ENCODE measurements at places on chromosomes 1 and 21. TPM values are rescaled to one million over a fixed set of nuclear protein-coding genes. Genes with fewer than 3 reads are reported as not detected.

GRCh38 chr1:162303004-162303344 lies 73.7 kb downstream of the SPATA46 start:
- no peak for DNase-seq

DNA sequence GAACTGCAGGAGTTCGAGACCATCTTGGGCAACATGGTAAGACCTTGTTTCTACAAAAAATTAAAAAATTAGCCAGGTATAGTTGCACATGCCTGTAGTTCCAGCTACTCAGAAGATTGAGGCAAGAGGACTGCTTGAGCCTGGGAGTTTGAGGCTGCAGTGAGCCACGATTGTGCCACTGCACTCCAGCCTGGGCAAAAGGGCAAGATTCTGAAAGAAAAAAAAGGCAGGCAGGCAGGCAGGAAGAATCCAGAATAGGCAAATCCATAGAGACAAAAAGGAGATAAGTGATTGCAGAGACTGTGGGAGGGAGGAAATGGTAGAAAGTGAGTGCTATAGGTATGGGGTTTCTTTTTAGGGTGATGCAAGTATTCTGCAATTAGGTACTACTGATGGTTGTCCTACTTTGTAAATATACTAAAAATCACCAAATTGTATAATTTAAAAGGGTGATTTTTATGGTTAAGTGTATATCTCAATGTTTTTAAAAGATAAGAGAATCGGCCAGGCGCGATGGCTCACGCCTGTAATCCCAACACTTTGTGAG lies 29.4 kb downstream of the ZZZ3 start:
- DNase-seq, result no peak

DNA sequence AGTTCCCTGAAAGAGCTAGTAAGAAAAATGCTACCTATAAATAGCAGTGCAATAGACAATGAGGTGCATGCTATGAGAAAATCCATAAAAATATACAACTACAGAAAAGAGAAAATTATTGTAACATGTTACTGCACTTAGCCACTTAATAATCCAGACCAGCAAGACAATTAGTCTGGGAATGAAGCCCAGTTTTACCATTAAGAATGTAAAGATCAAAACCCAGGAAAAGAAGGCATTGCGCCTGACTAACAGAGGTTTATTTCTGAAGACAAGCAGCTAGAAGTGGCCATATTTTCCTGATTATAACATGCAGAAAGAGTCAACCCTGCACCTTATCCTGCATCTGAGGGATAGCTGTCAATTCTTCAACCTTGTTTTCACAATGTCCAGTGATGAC lies 276.4 kb upstream of the PRMT6 start:
- DNase-seq, result no peak

DNA sequence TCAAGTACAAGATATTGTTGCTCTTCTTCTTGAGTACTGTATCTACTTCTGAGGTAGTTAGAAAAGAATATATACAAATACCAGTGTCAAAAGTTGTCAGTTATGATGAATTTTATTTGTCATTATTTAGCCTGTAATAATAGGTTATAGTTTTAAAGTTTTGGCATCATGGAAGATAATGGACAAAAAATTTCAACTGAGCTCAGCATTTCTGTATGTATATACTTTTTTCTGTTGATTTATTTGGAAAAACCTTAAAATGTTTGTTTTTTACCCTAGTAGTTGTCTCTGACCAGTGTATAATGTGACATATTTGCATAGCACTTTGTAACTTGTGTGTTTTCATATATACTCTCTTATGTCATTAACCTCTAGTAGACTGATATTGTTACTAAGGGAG lies 11.1 kb downstream of the SLC35A3 start:
- DNase-seq, result no peak

DNA sequence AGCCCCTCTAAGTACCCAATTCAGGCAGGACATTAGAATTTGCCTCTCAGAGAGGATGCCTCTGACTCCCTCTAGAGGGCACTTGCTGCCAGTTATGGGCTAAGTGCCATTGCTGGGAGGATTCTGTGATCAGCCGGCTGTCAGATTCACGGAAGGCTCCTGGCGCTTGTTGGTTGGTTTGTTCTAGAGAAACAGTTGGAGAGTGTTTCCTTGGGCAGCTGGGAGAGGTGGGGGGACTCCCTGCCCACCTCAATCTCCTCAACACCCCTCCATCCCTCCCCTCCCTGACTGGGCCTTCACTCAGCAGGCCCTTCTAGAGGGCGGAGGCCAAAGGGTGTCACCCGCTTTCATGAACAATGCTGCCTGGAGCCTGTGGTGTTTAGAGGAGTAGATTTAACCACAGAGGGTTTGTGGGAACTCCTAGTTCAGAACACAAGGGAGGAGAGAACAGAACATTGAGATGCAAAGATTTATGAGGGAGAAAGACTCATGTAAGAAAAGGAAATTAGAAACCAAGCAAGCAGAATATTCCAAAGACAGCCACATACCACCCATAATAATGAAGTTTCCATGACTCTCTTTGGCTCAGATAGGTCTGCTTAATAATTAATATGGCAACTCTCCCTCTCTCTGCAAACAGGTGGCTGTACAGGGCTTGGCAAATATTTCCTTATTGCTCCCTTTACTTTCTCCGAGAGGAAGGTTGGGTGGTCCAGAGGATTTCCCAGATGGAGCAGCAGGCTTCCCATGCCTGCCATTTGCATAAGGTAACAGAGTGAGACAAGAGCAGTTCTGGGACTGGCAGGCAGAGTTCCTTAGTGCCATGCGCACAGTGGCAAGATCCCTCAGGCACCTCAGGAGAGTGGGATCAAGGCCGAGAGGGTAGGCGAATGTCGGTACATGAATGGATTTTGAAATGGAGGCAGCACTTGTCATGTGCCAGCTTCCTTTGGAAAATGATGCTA lies 30.0 kb upstream of the ACP6 start:
- DNase-seq, result peak; percentile 87

DNA sequence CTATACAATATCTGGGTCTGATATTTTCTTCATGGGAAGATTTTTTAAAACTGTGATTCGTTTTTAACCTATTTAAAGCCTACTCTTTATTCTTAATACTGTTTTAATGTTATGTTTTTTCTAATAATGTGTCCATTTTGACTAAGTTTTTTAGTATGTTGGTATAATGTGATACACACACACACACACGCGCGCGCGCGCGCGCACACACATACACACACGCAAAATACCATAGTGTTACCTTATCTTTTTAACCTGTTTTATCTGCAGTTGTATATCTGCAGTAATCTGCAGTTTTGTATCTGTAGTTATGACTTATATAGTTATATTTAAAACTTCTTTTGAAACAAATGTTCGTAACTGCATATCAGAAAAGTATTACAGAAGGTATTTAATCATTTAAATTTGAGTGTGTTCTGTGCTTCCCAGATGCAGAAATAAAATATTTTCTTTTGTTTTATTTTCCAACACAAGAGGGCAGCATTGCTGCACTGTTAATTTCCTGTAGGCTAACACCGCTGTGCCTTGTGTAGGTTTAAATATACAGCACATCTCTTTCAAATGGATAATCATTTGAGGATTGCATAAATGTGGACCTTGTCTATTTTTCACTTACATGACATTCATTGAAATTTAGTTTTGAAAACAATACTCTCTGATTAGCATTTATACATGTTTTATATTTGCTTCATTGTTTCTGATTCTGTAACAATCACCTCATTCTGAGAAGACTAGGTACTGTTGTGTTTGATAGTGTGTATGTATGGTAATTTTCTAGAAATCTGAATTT lies 166.1 kb downstream of the PDE4B start:
- DNase-seq, result peak; percentile 67

GRCh38 chr1:206931709-206932108 lies 10.0 kb upstream of the FCMR start:
- DNase-seq, result no peak

DNA sequence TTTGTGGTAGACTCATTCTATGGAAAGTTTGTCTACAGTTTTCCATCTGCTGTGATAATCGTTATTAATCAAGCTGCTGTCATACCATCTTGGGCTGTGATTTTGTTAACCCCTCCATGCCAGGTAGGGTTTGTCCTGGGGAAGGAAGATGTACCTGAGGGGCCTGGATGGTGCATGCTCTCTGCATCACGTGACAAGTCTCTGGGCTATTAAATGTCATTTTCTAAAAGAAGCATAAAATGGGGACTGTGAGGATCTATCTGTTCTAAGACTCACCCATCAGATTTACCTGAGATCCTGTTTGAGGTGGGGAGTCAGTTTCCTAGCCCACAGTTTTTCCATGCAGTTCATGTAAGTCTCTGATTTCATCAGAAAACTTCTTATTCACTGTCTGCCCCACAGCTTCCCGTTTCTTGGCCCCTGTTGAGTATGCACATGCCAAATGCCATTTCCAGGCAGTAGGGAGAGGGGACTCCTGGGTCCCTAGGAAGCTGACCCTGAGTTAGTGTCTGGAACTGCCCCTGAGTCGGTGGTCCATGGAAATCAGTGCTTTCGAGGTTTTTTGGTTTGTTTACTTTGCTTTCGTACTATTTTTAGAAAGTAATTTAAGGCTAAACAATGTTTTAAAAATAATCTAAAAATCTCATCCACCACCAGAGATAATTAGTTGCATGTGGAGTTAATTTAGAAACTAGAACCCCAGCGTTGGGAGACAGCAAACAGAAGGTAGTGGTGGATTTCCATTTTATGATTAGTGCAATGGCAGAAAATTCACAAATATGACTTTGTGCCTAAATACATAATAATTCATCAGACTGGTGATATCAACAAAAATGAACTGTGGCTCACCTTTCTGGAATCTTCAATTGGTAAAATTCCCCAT lies 46.7 kb downstream of the ZBTB18 start:
- no peak for DNase-seq

DNA sequence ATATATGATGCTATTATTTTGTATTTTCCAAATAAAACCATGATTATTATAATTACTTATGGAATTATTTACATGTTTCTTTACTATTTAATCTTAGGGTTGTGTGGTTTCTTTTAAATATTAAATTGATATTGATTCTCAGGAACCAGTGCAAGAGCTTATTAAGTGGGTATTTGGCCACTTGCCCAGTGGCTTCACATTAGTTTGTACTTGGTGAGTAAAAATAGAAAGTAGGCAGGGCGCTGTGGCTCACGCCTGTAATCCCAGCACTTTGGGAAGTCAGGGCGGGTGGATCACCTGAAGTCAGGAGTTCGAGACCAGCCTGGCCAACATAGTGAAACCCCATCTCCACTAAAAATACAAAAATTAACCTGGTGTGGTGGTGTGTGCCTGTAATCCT lies 497.1 kb downstream of the PTPRC start:
- DNase-seq, result no peak

Gene BRINP3
- total RNA-seq, result not detected

Gene CLDN17
- not detected for total RNA-seq

- no peak for DNase-seq
Observed at GRCh38 chr1:154759196-154759595, 110.9 kb downstream of the KCNN3 start.

Gene CELA3B
- total RNA-seq, result not detected

Gene BRDT
- not detected for total RNA-seq

Gene SERTAD4
- 2.7 TPM for total RNA-seq

Gene PFKL
- 82.0 TPM for total RNA-seq

Gene CR1L
- total RNA-seq, result not detected

Gene BGLAP
- not detected for total RNA-seq

GRCh38 chr1:8371372-8371991 lies 53.6 kb downstream of the SLC45A1 start:
- no peak for DNase-seq

Gene GORAB
- total RNA-seq, result 13.1 TPM

DNA sequence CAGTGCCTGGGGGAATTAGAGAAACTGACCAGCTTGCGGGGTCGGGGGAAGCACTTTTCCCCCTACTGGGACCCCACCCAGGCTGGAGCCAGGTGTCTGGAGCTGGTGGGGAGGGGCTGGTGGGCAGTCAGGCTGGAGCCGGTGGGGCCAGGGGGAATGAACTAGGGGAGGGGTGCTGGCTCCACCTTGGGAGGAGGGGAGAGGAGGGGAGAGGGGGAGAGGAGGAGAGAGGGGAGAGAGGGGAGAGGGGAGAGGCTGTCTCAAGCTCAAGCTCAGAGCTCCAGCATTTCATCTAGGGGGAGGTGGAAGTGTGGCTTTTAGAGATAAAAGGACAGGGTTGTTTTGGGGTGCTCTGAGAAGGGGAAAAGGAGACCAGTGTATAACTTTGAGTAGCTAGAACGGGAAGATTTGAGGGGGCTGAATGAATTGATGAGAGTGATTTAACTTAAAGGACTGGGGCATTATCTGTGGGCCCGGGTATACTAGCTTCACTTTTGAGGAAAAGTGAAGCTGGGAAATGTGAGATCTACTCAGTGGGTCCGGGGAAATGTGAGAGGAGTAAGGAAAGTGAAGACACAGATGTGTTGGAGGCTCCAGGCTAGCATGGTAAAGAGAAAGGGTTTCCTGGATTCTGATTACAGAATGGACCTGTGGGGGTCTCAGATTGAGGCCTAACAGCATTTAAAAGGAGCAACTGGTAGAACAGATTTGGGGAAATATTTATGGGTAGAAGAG lies 2.8 kb downstream of the EFNA1 start:
- DNase-seq, result no peak

Gene HCN3
- total RNA-seq, result 3.3 TPM

GRCh38 chr1:184970691-184971161 lies 3.6 kb downstream of the NIBAN1 start:
- DNase-seq, result no peak

Gene PSMD4
- total RNA-seq, result 370 TPM

DNA sequence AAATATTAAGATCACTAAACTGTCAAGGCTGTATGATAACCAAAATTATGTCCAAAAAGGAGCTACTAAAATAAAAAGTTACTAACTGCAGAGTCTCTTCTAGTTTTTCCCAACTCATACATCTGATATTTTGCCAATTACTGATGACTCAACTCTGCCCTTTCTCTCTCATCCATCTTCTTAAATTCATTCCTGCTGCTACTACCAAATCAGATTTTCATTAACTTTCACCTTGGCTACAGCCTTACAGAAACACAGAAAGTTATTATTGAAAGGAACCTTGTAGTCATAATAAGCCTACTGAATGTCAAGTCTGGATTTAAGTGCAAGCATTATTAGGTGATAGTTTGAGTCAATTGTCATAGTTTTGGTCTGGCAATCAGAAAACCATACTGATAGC lies 273.1 kb downstream of the DPYD start:
- no peak for DNase-seq

DNA sequence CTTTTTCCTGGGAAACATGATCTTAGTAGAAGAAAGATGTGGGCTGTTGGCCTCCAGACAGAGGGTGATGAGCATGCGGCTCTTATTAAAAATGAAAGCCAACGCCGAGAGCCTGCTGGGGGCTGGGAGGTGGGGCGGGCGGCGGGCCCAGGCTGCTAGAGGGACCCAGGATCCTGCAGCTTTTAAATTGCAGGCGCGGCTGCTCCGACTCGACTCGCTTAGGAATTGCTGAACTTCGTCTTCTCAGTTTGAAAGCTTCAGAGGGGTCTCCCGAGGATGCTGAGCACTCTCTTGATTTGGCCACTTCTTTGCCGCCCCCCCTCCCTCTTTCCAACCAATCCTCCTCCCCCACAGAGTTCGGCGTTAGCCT lies 1.2 kb downstream of the AGPAT3 start:
- DNase-seq, result no peak

Gene AIDA
- 18.9 TPM for total RNA-seq

Gene PLA2G2D
- total RNA-seq, result not detected

GRCh38 chr1:32361674-32362473 lies 411 bp downstream of the FAM229A start:
- DNase-seq, result no peak

GRCh38 chr1:43973981-43974442 lies 748 bp upstream of the ATP6V0B start:
- no peak for DNase-seq

GRCh38 chr1:221448585-221449175 lies 293.2 kb downstream of the DUSP10 start:
- DNase-seq, result no peak
